Hematopoietic multipotent progenitor cell treated with erythropoietin and hydrocortisone succinate and interleukin-3 and kit ligand, for 17 days (in vitro differentiated cells): ENCODE measurements at places on chromosomes 11 and 22.

GRCh38 chr11:20117291-20117690 is 43.0 kb downstream of the DBX1 start:
- no peak for DNase-seq

DNA sequence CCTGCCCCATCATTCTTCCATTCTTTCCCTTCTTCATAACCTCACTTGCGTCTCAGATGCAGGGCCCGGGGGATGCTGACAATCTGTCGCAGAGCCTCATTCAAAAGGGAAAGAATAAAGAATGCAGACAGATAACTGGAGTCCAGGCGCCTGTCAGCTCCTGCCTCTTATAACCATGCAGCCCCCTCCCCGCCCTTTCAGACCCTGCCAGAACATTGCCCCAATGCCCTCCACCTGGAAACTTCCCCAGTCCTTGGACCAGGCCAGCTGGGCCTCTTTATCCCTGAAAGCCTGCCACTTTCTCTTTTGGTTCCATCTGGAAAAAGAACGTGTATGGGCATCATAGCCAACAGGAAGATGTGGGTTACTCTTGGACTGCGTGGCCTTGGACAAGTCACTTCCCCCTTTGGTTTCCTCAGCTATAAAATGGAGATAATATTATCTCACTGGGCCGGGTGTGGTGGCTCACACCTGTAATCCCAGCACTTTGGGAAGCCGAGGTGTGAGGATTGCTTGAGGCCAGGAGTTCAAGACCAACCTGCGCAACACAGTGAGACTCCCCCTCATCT is 2.1 kb upstream of the TCF20 start:
- DNase-seq, result no peak

DNA sequence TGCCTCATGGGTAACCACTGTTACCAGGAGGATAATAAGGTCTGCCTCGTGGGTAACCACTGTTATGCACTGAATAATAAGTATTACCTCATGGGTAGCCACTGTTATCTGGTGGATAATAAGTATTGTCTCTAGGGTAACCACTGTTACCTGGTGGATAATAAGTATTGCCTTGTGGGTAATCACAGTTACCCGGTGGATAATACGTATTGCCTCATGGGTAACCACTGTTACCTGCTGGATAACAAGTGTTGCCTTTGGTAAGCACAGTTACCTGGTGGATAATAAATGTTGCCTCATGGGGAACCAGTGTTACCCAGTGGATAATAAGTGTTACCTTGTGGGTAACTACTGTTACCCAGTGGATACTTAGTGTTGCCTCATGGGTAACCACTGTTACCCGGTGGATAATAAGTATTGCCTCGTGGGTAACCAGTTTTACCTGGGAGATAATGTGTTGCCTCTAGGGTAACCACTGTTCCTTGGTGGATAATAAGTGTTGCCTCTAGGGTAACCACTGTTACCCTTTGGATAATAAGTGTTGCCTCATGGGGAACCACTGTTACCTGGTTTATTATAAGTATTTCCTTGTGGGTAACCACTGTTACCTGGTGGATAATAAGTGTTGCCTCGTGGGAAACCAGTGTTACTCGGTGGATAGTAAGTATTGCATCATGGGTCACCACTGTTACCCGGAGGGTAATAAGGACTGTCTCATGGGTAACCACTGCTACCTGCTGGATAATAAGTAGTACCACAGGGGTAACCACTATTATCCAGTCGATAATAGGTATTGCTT is 10.6 kb upstream of the NXPE4 start:
- DNase-seq, result no peak

DNA sequence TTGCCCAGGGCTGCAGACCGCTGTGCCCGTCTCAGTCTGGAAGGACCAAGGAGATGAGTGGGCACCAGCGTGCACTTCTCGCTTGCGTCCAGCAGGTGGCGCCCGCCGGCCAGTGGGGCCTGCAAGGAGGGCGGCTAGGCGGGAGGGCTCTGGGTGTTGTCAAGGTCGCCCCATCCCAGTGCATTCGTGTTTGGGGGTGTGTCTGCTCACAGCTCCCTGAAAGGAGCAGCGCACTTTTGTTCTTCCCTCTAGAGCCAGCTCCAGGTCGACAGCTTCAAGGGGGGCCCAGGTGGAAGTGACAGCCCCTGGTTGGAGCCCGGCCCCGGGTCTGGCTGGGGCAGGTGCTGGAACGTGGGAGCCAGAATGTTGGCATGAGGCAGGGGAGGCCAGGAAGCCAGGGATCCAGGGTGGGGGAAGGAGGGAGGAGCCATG is 23.4 kb upstream of the MPPED1 start:
- DNase-seq, result peak; percentile 62

- no peak for DNase-seq
Observed at GRCh38 chr11:34508524-34508923, 5.1 kb downstream of the ELF5 start.

GRCh38 chr22:29369460-29369859 is 18.9 kb downstream of the AP1B1 start:
- DNase-seq, result no peak

- DNase-seq, result no peak
Observed at GRCh38 chr11:107733518-107733917, 21.7 kb upstream of the SLN start.

GRCh38 chr11:68372114-68372513 is 59.7 kb downstream of the LRP5 start:
- no peak for DNase-seq

DNA sequence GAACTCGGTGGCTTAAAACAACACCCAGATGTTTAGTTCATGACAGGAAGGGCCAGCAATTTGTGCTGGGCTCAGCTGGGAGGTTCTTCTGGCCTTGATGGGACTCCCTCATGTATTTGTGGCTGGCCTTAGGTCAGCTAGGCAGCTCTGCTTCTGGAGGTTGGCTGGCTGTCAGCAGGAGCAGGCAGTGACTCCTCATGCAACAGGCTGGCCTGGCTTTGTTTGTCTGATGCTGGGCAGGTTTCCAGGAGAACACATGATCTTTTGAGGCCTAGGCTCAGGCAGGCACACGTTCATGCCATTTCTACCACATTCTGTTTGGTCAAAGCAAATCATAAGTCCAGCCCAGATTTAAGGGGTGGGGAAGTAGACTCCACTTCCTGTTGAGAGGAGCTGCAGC is 571.2 kb downstream of the TBC1D22A start:
- no peak for DNase-seq

DNA sequence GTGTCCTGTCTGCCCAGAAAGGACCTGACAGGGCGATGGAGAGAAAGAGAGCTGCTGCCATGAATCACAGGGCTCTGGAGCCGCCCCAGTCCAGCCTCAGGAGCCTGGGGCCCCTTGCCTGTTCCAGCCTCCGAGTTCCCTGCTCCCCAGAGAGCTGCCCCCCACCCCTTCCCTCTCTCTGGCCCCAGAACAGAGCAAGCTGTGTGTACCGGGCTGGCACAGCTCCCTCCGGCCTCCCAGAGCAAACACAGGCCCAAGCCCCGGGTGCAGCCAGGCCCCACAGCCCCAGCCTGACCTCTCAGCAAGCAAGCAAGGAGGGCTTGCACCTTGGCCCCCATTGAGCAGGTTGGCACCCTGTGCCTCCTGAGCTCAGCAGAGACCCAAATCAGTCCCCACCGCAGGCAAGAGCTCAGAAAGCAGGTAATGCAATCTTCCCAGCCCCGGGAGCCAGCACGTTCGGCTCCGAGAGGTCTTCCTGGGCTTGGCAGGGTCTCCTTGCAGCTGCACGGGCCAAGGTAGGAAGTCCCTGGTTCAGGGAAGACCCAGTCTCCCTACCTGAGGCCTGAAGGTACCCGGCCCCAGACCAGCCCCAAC is 1.4 kb downstream of the PACSIN3 start:
- DNase-seq, result no peak

GRCh38 chr22:49632199-49633009 is 195.3 kb downstream of the BRD1 start:
- DNase-seq, result no peak

GRCh38 chr11:118055966-118056365 is 20.9 kb upstream of the TMPRSS4 start:
- DNase-seq, result no peak

DNA sequence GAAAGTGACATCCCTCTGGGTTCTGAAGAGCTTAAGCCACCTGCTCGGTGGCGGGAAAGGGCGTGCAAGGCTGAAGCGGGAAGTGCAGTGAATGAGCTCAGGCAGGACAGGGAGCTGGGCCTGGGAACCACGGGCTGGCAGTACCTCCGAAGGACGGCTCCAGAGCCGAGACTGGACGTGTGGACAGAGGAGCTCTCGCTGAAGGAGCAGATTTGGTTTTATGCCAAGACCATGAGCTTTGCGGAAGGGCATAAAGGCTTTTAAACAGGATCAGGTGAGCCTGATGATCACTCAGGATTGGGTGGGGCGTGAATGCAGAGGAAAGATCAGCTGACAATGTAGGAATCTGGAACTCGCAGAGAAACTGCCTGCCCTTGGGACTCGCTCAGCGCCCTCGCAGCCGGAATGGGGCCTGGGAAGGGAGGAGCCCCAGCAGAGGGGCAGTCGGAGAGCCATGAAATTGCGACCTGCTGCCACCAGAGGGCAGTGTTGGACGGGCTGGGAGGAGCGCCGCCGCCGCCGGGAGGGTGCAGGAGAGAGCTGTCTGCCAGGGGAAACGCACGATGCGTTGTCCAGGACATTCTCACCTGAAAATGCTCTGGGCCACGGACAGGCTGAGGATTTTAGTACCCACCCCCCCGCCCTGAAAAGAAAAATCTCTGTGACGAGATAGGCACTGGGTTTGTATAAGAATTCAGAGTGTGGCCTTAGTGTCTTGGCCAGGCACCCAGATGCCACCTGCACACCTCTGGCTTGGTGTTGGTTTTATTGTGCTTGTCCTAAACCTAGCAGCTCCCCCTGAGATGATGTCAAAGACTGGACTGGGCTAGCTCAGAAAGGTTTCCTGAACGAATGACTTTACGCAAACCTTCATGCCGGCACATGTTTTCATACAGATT is 324.4 kb downstream of the NTM start:
- DNase-seq, result peak; percentile 60

GRCh38 chr11:85663080-85663752 is 1.7 kb downstream of the CREBZF start:
- peak; percentile 40 for DNase-seq

DNA sequence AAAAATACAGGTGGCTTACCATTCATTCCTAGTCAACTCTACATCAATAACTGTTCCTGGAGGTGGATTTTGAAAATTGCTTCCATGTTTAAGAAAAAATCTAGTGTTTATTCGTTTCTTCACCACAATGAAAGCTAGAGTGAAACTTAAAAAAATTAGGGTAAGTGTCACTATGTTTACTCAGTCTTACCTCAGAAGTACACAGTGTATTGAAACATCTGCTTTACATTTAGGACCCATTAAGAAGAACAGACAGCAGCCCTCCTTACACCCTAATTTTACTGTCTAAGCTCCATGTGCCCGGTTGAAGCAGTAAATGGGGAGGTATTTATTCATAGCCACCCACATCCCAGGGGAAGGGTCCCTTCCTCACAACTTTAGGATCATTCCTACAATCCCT is 51.4 kb downstream of the PIWIL3 start:
- no peak for DNase-seq

GRCh38 chr11:122721964-122722266 is 66.4 kb downstream of the UBASH3B start:
- DNase-seq, result no peak

DNA sequence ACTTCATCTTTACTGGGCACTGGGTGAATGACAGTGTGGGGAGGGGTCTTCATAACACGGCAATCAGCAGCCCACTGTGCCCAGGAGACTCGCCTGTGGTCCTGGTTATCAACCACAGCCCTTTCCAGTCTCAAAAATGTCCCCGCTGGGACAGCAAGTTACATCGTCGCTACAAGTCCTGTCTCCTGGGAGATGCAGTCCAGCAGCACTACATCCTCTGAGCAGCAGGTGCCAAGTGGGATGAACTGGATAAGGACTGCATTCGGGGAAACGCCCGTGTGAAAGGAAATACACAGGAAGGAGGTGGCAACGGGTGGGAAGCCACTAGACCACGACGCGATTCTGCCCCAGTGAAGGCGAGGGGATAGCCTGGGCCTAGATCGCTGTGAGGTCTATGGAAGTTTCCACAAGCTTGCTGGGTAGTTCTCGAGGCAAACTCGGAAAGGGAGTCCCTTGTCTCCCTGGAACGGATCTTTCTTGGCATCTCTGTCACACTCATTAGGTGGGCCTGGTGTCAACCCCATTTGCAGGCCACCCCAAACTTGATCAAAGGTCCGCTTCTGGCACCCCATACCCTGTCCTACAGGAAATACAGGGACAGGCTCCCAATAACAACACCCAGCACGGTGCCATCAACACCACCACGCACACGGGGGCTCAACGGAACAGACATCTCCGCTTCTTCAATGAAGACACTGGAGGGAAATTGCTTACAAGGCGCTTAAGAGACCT is 4.4 kb downstream of the ASCL2 start:
- no peak for DNase-seq

GRCh38 chr22:44037519-44038375 is 13.6 kb downstream of the PARVB start:
- no peak for DNase-seq

DNA sequence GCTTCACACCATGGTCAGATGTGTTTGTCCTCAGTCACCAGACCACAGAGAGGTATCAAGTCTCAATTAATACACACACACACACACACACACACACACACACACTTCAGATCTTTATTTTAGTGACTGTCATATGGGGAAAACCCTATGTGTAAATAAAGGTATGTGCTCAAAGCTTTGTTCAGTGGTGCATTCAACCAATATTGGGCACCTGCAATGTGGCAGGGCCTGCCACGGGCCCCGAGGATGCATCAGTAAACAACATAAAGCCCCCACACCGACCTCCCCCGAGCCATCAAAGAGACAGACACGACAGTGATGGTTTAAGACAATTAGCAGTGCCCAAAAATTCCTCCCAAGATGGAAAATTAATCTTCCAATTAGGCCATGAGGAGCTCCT is 51.6 kb downstream of the SHANK2 start:
- no peak for DNase-seq

GRCh38 chr11:130765951-130766649 is 150.2 kb downstream of the SNX19 start:
- DNase-seq, result no peak

DNA sequence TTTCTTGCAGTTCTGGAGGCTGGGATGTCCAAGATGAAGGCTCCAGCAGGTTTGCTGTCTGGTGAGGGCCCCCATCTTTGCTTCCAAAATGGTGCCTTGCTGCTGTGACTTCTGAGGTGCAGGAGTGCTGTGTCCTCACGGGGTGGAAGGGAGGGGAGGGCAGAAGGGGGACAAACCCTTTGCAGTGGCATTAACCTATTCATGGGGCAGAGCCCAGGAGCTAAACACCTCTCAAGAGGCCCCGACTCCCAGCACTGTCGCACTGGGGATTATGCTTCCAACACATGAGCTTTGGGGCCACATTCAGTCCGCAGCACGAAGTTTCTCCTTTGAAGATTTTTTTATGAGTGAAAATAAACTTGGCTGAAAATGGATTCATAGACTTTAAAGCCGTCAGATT is 25.5 kb upstream of the OSBPL5 start:
- no peak for DNase-seq
